ENCODE measurements at places on chromosomes 6 and 20. TPM values are rescaled to one million over a fixed set of nuclear protein-coding genes. Genes with fewer than 3 reads are reported as not detected.

CLPSL1 gene
- total RNA-seq: not detected

TSPO2 gene
- not detected for total RNA-seq

DNA sequence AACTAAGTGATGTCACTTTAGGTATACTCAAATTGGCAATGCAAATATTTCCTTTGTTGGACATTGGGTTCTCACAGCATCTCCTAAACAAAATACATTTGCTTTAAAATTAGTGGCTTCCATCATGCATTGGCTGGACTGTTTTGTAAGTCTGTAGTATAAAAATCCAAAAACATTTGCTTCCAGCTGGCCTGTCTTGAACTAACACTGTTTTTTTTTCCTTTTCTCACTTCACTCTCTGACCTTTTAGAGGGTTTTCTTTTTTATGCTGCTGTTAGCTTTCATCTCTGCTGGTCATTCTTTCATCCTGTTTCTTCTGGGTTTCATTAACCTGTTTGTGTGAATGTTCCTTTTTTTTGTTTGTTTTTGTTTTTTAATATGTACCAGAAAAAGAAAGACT, 121.7 kb upstream of the MLIP start:
- DNase-seq: no peak

- DNase-seq: peak; percentile 16
Observed at GRCh38 chr20:61937963-61938838, 127.5 kb downstream of the TAF4 start.

TMEM244 gene
- not detected for total RNA-seq

ABHD16B gene
- not detected for total RNA-seq

EYS gene
- total RNA-seq: not detected

- DNase-seq: no peak
Observed at GRCh38 chr20:3242172-3242692, 3.2 kb upstream of the SLC4A11 start.

PNLDC1 gene
- 0.47 TPM for total RNA-seq

- no peak for DNase-seq
Observed at GRCh38 chr6:24838994-24839393, 40.3 kb upstream of the ARMH2 start.

Data from left cardiac atrium (tissue), 4 donors.